ENCODE measurements at places on chromosomes 13 and 19.
A peak's percentile ranks its signal among the peaks of the same experiment; 100 is the strongest.

- DNase-seq, result no peak
Measured at GRCh38 chr13:45847554-45848224, 3.9 kb downstream of the SIAH3 start.

DNA sequence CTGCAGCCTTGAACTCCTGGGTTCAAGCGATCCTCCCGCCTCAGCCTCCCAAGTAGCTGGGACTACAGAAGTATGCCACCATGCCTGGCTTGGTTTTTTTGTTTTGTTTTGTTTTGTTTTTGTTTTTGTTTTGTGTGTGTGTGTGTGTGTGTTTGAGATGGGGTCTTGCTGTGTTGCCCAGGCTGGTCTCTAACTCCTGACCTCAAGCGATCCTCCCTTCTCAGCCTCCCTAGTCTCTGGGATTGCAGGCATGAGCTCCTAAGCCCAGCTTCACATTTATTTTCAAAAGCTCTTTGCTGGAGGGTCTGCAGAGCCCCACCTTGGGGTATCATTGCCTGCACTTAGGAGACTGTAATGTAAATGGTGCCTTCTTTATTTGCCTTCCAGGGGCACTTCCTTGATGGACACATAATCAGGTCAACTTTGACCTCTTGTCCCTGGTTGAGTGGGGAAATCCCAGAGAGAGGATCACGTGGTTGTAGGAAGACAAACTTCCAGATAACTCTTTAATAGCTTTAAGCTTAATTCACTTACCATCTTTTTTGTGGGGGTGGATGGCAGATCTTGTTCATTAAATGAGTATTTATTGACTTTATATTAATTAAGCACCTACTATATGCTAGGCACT lies 72.9 kb upstream of the NPAS1 start:
- no peak for DNase-seq

DNA sequence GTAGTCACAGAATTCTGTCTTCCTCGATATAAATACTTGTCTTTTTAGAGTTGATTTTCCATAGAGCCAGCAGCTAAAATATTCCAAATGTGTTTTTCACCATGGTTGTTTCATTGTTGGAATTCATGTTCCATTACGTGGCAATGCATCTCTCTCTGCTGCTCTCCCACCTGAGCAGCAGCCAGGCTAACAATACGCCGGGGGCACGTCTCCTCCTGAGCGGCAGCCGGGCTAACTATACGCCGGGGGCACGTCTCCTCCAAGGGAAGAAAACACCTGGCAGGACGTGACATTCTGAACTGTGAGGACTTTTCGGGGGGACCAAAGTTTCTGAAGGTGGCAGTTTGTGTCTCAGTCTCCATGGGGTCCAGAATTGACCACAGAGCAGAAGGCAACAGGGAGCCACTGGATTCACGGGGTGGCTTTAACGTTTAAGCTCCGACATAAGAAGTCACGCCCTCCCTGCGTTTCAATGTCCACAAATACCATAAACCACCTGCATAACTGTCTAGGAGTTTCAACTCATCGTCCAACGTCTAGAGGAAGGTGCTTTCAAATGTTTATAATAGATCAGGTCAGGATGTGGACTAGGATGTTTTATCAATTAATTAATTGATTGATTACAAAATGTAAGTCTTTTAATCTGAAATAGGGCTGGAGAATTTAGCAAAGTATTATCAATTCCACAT lies 15.1 kb downstream of the PLPP2 start:
- no peak for DNase-seq

DNA sequence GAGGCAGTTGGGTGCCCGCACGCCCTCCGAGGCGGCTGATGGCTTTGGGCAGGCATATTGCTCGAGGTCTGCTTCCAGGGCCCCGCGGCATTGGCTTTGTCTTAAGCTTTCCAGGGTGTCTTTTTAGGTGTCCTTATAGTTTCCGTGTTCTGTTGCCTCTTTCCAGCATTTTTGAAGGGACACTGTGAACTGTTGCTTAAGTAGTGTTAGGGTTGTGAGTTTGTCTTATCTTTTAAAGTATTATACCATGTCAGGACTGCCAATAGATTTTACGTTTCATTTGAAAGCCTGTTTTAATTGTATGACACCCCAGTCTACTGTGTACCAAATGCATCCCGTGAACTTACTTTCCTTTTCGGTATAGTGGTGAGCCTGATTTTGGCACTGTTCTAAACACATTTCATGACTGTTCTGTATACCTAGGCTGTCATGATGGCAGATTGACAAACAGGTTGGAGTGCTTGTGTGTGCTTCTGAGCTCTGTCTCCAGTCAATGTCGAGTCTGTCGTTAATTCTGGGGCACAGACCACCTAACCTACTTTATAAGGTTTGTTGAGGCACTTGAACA lies 656 bp downstream of the PCCA start:
- no peak for DNase-seq

DNA sequence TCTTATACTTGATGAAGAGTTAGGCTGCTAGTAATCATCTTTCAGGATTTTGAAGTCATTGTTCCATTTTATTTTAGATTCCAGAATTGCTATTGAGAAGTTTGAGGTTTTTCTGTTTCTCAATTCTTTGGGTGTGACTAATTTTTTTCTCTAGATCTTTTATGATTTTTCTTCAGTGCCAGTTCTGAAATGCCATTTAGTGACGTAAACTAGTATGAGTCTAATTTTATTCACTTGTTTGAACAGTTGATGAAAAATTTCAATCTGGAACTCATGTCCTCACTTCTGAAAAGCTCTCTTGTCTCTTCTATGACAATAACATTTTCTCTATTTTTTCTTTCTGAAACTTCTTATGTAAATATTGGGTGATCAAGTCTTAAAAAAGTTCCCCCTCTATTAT lies 188.5 kb upstream of the HTR2A start:
- no peak for DNase-seq

GRCh38 chr19:22620401-22620800 lies 13.7 kb upstream of the ZNF492 start:
- no peak for DNase-seq

GRCh38 chr13:103067751-103068555 lies 1.7 kb upstream of the SLC10A2 start:
- no peak for DNase-seq

DNA sequence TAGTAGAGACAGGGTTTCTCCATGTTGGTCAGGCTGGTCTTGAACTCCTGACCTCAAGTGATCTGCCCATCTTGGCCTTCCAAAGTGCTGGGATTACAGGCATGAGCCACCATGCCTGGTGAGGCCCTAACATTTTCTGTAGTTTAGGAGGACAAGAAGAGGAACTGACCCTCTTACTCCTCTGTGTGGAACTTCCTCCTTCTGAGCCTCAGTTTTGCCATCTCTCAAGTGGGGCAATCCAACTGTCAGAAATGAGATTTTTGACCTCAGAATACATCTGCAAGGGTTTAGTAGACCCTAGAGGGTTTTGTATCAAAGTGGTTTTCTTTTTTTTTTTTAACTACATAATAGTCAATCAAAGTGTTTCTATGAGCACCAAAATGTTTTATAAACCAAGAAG lies 2.4 kb downstream of the DKKL1 start:
- DNase-seq, result no peak

DNA sequence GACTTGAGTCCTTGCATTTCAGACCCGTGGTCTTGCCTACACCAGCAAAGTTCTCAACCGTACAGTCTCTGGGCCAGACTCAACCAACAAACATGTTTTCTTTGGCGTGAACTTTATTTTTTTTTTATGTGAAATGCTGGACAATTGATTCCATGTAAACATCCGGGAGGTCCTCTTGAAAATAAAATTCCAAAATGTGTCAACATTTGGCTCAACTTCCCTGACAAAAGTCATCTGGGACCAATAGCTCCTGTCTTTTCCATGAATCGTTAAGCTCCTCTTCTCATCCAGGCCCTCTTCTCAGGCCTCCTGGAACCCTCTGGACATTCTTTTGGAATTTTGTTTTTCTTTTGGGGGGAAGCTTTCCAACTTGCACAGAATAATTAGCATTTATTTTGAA lies 2.7 kb downstream of the ALDH16A1 start:
- no peak for DNase-seq

- DNase-seq, result no peak
Measured at GRCh38 chr13:114167426-114167825, 11.6 kb upstream of the CFAP97D2 start.

DNA sequence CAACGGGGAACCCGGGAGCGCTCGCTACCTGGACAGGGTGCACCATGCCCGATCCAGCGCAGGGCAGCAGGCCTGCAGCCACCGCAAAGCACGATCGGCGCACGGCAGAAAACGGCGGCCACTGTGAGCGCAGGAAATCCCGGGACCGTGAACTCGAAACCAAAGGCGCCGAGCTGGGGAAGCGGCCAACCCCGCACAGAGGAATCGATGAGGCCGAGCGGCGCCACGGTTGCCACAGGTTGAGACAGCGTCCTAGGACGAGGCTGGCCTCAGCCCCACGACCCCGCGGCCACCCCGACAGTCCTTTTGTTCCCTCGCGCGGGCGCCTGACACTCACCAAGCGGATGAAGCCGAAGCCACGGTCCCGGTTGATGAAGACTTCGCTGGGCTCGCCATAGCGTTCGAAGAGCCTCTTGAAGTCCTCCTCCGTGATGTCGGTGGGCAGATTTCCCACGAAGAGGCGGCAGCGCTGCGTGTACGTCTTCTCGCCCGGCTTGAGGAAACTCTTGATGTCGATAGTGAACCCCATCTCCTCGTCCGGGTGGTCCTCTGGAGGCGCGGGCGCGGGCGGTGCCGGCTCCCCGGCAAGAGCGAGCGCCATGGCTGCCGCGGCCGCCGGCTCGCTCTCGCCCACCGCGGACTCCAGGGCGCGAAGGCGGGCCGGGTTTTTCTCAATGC lies 557 bp downstream of the PSPC1 start:
- peak; percentile 60 for DNase-seq

- DNase-seq, result no peak
Measured at GRCh38 chr13:75830842-75831241, 194.7 kb downstream of the LMO7 start.

DNA sequence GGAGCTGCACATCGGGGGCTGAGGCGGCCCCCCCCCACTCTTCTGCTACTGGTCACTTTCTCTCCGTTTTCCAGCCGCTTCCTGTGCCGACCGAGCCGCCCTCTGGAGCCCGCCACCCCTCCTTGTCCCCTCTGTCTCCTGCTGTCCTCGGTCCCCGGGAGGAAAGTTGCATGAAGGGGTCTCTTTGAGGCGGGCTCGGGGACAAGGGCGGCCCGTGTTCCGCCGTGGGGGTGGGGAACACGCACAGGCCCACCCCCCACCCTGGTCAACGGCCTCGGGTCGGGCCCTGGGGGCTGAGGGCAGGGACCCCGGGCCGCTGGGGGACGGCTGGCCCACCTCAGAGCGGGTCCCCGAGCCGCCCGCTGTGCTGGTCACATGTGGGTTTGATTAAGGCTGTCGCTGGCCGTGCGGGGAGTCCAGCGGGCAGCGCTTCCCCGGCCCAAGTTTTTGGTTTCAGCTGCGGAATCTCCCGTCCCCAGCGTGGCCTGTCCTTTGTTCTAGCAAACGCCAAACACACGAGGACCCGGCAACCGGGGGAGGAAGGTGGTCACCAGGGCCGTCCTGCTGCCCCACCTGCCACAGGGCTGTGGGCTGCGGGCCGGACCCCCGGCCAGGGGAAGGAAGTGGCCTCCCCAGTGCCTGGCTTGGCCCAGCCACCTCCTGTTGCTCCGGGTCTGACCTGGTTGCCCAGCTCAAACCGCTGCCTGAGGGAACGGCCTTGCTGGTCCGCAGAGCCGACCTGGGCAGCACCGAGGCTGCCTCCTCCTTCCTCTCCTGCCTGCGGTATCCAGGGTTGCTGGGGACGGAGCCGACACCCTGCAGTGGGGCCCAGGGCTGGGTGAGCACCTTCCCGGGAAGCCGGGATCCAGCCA lies 1.9 kb downstream of the EFNA2 start:
- DNase-seq, result peak; percentile 53

DNA sequence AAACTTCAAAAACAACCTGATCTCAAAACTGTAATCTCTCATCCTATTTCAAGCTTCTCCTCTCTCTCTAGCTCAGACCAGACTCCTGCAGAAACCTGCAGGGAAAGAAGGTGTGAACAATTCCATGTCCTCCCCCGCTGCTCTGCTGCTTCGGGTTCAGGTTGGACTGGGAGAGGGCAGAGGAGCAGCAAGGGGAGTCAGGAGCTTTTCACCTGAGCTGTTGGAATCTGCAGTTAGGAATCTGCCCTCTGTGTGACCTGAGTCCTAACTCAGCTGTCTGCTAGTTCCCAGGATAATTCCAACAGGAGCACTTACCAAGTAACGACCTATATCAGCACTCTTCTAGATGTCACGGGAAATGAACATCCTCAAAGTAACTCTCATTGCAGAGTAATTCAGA lies 118.3 kb downstream of the DNAJC15 start:
- DNase-seq, result no peak

Data from nephron progenitor cell (in vitro differentiated cells).